ENCODE measurements at places on chromosomes 5 and 9. TPM values are rescaled to one million over a fixed set of nuclear protein-coding genes. Genes with fewer than 3 reads are reported as not detected.

Gene CENPK
- total RNA-seq: not detected

DNA sequence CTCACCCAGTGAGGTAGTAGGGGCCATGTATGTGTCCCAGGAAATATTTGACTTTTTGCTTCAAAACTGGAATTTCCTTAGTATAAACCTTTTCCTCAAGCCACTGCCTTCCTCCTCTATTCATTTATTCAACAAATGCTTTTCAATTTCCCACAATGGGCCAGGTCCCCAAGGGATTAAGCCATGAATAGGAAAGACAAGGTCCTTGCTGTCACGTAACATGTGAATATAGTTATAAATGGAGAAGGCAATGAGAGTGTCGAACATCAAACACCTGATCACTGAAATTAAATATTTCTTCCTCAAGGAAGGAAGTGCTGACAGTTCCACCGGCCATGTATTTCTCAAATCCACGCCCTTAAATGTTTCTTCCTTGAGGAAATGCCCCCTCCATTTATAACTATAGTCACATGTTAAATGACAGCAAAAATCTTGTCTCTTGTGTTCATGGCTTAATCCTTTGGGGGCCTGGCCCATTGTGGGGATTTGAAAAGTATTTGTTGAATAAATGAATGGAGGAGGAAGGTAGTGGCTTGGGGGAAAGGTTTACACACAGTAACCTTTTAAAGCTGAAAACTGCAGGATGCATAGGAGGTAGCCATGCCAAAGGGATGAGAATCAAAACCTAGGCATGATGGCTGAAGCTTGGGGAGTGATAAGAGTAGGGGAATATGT, 145.5 kb downstream of the PTTG1 start:
- no peak for DNase-seq

Gene TMC1
- total RNA-seq: 0.11 TPM

- DNase-seq: no peak
These were observed 38.7 kb downstream of the SLC28A3 start for GRCh38 chr9:84301851-84302250.

DNA sequence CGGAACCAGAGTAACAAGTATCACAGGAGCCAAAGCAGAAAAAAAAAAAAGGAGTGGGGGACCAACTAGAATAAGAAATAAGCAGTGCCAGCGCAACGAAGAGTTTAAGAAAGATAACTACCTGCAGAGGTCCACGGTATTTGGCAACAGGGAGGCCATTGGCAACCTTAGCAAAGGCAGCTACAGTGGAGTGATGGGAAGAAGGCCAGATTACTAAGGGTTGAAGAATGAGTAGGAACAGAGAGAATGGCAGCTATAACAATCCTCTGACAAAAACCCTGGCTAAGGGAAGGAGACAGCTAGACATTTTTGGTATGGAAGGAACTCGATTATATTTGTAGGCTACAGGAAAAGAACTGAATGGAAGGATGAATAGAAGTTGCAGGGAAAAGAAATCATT, 93.4 kb upstream of the DMAC1 start:
- no peak for DNase-seq

GRCh38 chr9:22052376-22052945, 43.4 kb upstream of the CDKN2B start:
- DNase-seq: no peak

DNA sequence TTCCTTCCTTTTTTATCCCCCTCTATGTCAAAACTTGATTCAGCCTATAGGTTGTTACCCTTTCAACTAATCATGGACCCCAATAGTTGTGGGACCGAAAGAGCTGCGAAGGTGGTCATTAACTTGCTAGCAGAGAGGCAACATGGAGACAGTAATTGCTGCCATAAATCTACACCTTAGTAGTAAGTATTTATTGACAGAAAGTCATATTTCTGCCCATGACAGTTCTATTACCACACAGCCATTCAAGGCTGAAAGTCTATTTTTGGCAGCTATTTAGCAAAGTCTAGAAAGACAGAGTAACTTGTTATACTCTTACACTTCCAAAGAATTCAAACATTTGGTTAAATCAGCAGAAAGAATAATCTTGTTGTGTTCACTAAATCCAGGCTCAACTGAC, 236.2 kb downstream of the PRELID2 start:
- no peak for DNase-seq

DNA sequence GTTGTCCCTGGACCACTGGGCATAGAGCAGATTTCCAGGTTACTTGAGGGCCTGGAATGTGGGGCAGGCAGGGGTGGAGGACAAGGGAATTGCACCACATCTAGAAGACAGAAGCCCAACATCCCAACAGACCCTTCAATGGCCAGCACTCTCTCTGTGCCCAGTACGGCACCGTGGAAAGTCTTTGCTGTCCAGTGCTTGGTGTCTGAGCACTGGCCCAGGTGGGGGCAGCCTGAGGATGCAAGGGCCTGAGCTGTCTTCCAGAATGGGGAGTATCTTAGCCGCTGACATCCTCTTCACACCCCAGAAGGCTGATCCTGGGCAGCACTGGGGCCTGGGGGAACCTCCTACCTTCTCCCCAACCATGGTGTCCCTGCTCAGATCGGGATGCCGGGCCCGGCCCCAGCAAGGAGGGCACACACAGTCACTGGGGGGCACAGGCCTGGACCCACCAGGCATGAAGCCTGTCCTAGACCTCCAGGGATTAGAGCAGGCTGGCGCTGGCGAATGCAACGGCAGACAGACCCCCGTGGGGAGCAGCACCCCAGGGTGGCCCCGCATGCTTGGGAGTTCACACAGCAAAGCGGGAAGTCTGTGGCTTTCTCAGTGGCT, 40.6 kb upstream of the OLFM1 start:
- DNase-seq: no peak

Gene ALDH7A1
- 40.2 TPM for total RNA-seq

All from thyroid gland (tissue), 4 donors.